ENCODE measurements at places on chromosomes 3 and 15.

DNA sequence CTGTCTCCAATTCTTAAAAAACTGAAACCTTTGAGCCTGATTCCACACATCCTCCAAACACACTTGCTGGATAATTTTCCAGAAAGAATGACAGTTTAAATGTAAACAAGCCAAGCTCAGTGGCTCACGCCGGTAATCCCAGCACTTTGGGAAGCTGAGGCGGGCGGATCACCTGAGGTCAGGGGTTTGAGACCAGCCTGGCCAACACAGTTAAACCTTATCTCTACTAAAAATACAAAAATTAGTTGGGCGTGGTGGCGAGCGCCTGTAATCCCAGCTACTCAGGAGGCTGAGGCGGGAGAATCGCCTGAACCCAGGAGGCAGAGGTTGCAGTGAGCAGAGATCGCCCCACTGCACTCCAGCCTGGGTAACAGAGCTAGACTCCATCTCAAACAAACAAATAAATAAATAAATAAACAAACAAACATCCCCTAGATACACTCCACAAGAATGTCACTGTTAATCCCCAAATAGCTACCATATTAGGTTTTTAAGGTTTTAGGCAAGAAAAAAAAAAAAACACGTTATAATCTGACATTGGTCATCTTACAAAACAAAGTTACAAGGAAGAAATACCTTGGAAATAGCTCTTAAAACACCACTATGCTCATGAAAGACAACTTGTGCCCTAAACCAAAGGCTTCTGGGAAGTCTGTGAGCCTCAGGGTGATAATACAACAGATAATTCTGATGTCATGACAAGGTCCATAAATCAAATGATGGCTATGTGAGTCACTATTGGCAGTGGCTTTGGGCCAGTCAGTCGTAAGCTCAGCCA, 13.2 kb downstream of the TNIK start:
- no peak for DNase-seq

- DNase-seq: no peak
These were observed 665.4 kb downstream of the NLGN1 start for GRCh38 chr3:174062923-174063322.

- no peak for DNase-seq
These were observed 941 bp downstream of the SLC12A8 start for GRCh38 chr3:125211523-125212090.

DNA sequence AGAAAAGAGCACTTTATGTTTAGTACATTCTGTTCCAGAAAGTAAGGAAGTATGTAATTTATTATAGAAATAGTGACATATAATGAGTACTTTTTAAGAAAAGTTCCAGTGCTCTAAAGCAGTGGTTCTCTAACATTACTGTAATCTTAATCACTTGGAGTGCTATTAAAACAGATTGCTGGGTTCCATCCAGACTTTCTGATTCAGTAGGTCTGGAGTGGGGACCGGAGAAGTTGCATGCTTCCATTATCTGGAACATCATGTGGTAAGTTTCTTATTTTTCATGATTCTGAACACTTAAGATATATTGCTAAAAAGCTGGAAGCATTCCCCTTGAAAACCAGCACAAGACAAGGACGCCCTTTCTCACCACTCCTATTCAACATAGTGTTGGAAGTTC, 47.5 kb upstream of the ARL14 start:
- DNase-seq: no peak

DNA sequence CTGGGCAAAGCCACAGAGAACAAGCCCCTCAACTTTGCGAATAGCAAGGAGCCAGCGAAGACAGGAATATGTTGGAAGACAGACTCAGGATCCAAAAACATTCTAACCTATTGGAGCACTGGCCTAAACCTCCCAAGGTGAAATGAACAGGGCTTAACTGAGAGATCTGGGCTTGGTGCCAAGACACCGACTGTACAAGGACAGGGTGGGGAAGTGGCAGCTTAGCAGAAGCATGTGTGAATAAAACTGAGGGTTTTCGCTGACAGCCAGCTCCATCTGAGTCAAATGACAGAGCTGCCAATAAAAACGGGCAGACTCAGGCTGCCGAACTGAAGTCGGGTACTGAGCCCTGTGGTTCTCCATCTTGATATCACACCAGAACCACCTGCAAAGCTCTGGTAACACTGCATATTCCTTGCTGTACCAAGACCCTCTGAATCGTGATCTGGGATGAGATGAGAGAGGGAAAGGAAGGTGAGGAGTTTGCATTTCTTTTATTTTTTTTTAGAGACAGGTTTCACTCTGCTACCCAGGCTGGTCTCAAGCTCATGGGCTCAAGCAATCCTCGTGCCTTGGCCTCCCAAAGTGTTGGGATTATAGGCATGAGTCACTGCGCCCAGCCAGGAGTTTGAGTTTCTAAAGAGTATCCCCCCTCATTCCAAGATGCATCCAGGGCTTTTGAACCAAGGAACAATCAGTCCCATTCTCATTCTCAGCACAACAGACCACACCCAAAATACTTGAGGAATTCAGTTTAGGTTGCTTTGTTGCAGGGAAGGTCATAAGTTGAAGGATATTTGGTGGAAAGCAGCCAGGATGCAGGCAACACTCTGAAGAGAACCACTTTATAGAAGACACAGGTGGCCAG, 6.0 kb upstream of the PLCB2 start:
- DNase-seq: peak; percentile 60

GRCh38 chr3:59935025-59935424, 885.2 kb upstream of the CFAP20DC start:
- no peak for DNase-seq

- DNase-seq: no peak
These were observed 156.5 kb upstream of the SLC2A2 start for GRCh38 chr3:171183042-171183441.

GRCh38 chr3:112115161-112115739, 17.8 kb downstream of the GCSAM start:
- DNase-seq: no peak

GRCh38 chr3:148735597-148735996, 37.9 kb downstream of the AGTR1 start:
- peak; percentile 67 for DNase-seq

- DNase-seq: no peak
These were observed 45.4 kb downstream of the DAZL start for GRCh38 chr3:16559653-16560365.

GRCh38 chr3:194494951-194495374, 8.2 kb upstream of the ATP13A3 start:
- DNase-seq: no peak

DNA sequence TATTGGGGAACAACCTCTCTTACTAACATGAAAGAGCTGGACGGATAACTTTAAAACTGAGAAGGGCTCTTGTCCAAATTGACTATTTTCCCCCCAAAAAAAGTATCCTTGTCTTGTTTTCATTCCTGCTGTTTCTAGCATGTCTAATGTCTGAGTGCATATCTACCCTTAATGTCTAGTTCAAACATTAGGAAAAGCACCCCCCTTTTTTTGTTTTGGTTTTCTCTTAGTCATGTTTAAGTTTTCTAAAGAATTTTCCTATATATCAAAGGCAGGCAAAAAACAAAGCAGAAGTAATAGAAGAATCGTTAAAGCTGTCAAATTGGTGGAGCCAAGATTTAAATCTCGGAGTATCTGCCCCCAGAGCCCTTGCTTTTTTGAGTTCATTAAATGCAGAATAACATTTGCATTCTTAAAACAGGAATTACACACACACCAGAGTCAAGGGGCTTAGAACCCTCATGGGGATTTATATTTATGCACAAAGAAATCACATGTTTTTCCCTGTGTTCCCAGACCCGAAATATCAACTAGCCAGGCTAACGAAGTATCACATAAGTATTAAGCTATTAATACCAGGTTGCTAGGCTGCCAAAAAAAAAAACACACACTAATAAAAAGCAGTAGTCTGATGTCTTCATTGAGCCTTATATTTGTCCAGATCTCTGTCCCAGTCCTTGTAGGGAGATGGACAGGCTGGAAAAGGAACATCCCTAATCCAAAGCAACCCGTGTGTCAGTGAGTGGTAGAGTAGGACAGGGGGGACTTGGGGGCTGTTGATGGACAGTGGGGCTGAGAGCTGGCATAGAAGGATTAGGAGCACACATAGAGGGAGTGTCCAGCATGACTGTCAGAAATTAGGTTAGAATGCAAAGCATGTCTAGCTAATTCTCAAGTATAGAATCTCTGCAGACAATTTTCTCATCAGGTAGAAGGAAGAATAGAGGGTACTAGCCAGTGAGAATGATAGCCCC, 103.6 kb upstream of the BFSP2 start:
- DNase-seq: no peak

DNA sequence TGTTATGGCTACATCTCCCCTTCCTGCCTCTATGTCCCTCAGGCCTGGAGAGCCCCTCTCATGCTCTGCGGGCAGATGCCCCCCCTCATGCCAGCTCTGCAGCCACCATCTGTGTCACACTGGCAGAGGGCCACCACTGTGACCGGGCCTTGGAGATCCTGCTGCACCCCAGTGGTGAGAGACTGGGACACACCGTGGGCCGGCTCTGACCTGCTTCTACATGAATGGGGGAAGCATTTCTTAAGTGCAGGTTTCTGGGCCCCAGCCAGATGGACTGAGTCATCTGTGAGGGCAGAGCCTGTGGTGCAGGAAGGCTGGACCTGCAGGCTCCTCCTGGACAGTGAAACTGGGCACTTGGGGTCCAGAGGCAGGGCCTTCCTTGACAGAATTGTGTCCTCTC, 4.8 kb downstream of the VWA5B2 start:
- DNase-seq: no peak

DNA sequence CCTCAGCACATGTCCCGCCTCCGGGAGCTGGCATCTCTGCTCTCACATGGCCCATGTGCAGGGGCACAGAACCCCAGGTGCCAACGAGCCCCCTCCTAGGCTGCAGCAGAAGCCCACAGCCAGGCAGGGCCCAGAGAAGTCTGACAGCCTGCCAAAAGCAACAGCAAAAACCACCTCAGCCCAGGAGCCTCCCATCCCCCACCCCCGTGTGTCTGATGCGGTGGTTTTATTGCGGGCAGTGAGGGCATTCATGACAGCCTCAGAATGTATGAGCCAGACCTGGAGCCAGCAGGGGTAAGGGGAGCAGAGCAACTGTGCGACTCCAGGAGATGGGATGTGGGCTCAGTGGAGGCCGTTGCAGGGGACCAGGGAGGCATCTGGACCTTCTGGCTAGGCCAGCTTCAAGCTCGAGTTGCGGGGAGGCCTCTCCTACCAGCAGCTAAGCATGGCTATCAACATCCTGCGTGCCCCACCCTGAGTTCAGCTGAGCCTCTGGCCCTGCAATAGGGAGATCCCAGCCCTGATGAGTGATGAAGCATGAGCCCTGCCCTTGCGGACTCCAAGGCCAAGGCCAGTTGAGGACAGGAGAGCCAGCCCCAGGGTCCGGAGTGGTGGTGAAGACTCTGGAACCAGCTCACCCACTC, 52.5 kb downstream of the CYP11A1 start:
- peak; percentile 6 for DNase-seq

DNA sequence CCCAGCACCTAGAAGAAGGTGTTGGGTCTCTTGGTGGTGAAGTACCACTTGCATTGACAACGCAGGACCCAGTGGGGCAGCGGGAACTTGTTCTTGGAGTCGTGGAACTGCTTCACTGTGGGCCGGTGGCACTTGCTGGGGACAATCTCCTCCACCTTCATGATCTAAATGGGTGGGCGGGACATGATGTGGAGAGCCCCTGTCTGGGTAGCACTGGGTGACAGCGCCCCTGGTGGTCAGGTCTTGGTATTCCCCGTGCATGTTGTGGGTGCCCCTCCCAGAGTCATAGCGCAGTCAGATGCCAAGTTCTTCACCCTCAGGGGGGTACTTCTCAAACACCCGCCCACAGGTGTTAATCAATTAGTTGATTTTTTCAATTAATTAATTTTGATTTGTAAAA, 60.2 kb downstream of the AGBL1 start:
- DNase-seq: no peak

DNA sequence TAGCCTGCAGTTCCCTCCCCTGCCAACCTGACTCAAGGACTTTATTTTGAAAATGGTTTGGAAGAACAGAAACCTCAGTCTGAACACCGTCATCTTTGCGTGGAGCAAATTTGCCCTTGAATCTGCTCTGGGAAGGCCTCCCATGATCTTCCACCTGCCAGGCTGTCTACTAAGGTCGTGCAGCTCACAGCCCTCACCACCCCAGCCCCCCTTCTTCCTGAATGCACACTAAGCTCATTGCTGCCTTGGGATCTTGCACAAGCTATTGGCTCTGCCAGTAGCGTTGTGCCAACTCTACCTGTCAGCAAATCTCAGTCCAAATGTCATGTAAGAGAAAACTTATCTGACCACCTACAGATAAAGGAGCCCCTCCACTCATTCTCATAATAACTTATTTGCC, 141.5 kb downstream of the USP13 start:
- no peak for DNase-seq

DNA sequence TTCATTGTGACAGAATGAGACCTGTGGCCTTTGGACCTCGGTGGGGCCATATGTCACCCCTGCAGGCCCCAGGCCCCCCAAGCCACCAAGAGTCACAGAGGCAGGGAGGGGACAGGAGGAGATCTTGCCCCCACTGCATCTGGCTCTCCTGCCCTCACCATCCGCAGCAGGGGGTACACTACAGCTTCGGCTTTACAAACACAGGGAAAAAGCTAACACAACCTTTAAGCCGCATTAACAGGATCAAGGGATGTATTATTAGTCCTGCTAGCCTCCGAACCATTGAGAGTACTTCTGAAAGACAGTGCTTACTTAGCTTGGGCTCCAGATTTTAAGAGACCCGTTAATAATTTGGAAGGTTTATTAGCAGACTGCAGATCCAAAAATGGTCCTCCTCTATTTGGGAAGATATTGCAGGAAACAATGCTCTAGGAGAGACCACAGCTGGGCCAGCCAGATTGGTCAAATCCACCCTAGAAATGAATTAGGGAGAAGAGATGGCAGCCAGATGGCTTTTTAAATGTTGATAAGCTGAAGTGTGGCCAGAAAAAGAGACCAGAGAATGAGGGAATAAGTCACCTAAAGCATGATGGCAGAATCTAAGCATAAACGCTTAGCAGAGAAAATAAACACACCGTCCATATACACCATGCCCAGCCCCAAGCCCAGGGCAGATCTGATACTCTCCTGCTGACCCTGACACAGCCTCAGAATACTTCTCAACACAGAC, 31.5 kb downstream of the SRGAP3 start:
- DNase-seq: no peak

DNA sequence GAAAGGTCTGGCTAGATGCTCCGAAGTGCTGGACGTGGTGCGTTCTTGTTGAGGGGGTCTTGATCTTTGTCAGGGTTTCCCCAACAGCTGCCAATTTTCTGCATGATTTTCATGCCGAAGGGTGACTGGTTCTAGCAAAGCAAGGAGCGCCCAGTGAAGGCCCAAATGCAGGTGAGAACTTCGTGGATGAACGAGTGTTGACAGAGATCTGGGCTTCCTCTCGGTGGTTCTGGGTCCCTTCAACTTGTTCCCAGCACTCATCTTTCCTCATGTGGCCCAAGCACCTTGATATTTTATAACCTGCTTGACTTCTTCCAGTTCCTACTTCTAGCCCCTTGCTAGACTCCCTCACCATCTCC, 40.8 kb upstream of the TFRC start:
- DNase-seq: no peak

GRCh38 chr3:123749711-123750110, 134.4 kb downstream of the MYLK start:
- DNase-seq: no peak

- no peak for DNase-seq
These were observed 143.7 kb downstream of the ISL2 start for GRCh38 chr15:76480267-76480666.

Measured in SHP77 treated with DMSO at 0.1 percent for 48 hours (cell line).